ENCODE measurements at places on chromosomes 7 and 10.

DNA sequence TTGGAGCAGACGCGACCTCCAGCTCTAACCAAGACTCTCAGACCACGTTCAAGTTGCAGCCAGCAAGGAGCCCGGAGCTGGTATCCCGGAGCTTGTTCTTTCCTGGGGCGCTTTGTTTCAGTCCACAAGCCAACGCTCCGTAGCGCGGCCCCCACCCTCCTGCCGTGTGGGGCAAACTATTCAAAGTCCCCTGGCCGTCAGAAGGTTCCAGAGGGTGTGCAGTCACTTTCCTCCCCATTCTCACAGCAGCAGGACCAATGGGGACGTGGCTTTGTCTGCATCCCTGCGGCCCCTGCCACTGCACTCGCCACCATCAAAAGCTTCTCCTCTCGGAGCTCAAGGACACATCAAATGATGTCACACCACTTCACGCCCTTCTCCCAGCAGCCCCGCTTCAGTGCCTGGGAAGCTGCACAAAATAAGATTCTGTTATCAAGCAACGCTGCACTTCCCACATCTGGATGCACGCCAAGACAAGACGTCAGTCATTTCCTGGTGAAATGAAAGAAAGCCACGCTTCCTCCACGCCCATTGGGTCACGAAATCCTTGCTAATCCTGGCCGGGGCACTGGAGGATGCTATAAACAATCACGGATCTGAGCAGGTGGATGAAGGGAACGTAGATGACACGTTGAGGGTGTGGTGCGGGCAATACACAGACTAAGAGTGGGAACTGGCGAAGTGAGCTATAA lies 348.2 kb downstream of the PTPRN2 start:
- DNase-seq, result no peak

- no peak for DNase-seq
These were observed 11.6 kb downstream of the MTPN start for GRCh38 chr7:135965602-135966001.

- no peak for DNase-seq
These were observed 6.8 kb upstream of the ANKRD22 start for GRCh38 chr10:88858491-88858890.

DNA sequence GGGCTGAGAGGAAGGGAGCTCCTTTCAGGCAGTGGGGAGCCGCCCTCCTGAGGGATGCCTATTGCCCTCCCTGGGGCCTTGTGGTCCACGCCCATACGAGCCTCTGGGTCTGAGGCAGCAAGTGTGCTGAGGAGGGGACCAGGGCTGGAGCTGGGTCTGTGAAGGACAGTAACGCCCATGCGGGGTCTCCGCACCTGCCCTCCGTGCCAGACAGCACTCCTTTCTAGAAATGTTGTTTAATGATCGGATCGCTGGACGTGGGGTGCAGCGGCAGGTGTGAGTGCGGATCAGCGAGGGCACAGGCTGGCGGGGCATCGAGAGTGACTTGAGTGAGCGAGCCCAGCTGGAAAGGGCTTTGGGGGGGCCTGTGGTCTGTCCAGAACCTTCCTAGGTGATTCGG lies 70.1 kb downstream of the ELFN1 start:
- no peak for DNase-seq

DNA sequence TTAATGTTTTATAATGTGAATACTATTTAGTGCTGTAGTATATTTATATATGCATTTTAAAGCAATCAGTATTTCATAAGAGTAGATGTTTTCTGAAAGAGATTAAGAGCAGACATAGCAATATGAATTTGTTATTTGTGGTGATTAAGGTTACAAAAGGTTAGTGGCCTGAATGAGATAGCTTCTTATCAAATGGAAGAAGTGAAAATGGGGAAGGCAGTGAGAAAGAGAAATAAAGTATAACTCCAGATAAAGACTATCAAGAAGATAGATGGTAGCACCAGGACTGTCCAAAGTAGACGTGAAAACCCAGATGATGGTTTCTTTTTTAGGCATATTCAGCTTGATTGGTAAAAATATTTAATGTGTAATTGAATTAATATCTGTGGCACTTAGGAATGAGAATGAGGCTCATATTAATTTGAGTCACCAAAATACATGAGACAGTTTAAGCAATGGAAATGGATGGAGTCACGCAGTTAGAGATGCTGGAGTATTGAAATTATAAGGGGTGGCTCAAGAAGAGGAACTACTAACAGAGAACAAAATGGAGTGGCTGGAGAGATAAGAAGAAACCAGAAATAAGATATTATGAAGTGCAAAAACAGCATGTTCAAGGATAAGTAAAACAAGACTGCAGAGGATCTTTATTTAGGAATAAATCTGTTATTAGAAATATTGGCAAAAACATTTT lies 288.0 kb upstream of the SEMA3C start:
- no peak for DNase-seq

- DNase-seq, result no peak
These were observed 171.5 kb downstream of the DIP2C start for GRCh38 chr10:517872-518475.

- peak; percentile 65 for DNase-seq
These were observed 102.7 kb downstream of the AGMO start for GRCh38 chr7:15459018-15459615.

DNA sequence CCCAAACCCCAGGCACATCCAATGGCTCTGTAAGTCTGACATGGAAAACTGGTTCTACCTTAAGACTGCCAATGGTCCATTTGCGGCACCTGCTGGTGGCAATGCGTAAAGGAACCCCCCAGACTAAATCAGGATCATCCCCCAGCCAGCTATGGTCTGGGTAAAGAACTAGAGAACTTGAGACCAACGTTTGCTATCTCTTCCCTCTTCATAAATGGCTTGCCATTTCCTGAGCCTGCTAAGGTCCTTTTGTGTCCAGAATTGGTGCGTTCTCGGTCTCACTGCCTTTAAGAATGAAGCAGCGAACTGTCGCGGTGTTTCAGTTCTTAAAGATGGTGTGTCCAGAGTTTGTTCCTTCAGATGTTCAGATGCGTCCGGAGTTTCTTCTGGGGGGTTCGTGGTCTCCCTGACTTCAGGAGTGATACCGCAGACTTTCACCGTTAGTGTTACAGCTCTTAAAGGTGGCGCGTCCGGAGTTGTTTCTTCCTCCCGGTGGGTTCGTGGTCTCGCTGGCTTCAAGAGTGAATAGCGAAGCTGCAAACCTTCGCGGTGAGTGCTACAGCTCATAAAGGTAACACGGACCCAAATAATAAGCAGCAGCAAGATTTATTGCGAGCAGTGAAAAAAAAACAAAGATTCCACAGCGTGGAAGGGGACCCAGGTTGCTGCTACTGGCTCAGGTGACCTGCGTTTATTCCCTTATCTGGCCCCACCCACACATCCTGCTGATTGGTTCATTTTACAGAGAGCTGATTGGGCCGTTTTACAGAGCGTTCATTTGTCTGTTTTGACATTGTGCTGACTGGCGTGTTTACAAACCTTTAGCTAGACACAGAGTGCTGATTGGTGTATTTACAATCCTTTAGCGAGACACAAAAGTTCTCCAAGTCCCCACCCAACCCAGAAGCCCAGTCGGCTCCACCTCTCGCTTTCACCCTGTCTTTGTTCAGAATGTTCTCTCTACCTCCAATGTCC lies 95.4 kb downstream of the ELMO1 start:
- no peak for DNase-seq

DNA sequence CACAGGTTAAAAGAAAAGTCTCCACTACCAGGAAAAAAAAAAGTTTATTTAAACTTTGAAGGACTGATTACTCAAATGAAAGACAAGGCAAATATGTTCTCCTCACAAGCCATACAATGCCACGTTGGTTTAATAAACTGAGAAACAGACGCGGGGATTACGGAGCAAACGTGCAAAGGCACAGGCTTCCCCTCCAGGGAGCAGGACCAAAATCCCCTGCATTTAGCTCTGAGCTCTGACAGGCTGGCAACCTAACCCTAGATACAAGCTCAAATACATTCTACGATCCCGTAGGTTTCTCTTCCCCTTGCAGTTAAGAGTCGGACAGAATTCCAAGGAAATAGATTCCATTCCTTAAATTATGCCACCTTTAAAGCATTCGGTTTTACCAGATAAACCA lies 7.7 kb upstream of the GRB10 start:
- no peak for DNase-seq

DNA sequence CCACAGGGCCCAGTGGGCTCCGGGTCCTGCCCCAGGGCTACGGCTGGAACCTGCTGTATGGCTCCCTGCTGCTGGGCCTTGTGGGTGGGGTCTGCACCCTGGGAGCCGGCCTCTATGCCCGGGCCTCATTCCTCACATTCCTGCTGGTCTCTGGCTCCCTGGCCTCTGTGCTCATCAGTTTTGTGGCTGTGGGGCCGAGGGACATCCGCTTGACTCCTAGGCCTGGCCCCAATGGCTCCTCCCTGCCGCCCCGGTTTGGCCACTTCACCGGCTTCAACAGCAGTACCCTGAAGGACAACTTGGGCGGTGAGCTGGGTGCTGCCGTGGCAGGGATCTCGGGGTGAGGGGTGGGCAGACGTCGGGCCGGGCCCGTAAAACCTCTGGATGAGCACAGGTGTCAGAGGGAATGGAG lies 4.4 kb downstream of the SLC12A9 start:
- no peak for DNase-seq

- DNase-seq, result no peak
These were observed 32.8 kb upstream of the MYO3A start for GRCh38 chr10:25901199-25901598.

GRCh38 chr7:30144657-30145306 lies 10.0 kb downstream of the MTURN start:
- DNase-seq, result no peak

- DNase-seq, result no peak
These were observed 7.5 kb upstream of the OR2F1 start for GRCh38 chr7:143947111-143947510.

DNA sequence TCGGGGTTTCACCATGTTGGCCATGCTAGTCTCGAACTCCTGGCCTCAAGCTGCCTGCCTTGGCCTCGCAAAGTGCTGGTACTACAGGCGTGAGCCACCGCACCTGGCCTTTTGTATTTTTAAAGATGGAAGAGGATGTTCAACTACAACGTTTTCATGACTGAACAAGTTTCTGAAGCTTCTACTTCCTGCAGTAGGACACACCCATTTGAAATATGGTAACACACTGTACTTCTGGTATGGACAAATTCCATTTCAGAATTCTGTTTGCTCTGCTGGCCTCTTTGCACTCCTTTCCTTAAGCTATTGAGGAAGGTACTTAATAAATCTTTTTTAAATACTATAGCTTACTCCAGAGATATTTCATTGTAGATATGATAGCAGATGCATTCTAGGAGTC lies 10.9 kb upstream of the CDK1 start:
- no peak for DNase-seq

GRCh38 chr10:50805981-50806622 lies 66.4 kb downstream of the ASAH2B start:
- DNase-seq, result no peak

DNA sequence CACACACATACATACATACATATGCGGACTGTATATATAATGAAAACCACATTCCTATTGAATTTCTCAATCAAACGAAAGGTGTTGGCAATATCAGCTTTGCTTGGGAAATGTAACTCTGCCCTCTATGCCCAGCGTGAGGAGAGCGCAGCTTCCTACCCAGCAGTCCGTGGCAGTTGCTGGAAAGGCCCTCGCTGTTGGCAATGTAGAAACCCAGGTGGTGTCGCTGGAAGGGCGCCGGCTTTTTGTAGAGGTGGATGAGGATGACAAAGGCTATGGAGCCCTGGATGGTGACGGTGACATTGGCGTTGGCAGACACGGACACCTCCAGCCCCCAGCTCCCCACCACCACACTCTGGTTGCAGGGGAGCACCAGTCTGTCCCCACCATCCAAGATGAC lies 100.9 kb downstream of the ITIH5 start:
- no peak for DNase-seq

- DNase-seq, result no peak
These were observed 14.0 kb downstream of the RALA start for GRCh38 chr7:39637400-39637799.

- peak; percentile 98 for DNase-seq
These were observed 97.6 kb downstream of the CCNY start for GRCh38 chr10:35433851-35434426.

- DNase-seq, result no peak
These were observed 34.1 kb upstream of the LHFPL3 start for GRCh38 chr7:104294291-104294690.

GRCh38 chr10:126207313-126207771 lies 180.9 kb downstream of the ADAM12 start:
- peak; percentile 72 for DNase-seq

DNA sequence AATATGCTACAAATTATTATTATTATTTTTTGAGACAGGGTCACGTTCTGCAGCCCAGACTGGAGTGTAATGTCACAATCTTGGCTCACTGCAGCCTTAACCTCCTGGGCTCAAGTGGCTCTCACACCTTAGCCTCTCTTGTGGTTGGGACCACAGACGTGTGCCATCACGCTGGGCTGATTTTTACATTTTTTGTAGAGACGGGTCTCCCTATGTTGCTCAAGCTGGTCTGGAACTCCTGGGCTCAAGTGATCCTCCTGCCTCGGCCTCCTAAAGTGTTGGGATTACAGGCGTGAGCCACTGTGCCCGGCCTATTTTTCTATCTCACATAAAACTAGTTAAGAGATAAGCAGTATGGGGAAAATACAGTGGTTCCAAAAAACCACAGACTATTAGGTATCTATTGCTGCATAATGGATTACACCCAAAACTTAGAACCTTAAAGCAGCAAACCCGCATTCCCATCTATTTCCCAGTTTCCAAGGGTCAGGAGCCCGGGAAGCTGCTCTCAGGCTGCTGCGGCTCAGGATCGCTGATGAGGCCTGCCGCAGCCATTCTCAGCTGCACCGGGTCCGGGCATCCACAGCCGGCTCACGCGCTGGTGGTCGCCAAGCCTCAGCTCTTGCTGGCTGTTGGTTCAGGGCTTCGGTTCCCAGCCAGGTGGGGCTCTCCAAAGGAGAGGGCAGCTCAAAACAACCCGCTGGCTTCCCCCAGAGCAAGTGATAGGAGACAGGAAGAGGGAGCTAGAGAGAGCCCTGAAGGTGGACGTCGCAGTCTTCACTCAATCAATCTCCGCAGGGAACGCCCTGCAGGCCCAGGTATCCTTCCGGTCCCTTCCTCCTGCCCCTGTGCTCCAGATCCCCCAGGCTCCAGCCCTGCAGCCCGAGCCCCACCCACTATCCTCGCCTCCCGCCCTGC lies 128.2 kb downstream of the UBE2H start:
- DNase-seq, result no peak

GRCh38 chr10:58570307-58570723 lies 57.6 kb downstream of the BICC1 start:
- peak; percentile 73 for DNase-seq

Measured in fibroblast of upper back skin (primary cell).